Stimulated activated CD4-positive, alpha-beta T cell treated with anti-CD3 and anti-CD28 coated beads, TNF-alpha, amount 100 ng/mL, for 24 hours (primary cell): ENCODE measurements at places on chromosomes 11 and 22.

DNA sequence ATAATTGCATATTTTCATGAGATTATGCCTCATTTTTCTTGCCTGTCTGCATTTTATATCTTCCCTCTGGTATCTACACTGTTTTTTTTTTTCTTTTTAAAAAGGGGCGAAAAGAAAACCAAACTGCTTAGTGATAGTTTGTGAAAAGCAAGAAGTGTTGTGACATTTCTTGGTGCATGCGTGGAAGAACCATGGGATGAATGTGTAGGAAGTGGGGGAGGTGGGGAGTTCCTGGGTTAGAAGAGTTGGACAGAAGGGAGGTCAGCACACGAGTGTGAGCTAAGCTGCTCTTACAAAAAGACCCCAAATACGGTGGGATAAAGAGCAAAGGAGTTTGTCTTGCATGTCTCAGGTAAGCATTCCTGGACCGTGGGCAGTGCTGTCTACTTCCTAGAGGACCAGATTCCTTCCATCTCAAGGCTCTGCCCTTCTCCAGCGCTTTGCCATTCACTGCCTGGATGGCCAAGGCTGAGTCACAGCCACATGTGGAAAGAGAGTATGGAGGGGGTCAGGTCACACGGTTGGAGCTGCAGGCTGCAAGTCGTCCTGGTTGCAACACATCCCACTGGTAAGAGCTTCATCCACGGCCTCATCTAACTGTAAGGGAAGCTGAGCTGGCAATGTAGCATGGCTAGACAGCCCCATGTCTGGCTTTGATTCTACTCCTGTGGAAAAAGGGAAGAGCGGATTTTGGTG, 300.6 kb downstream of the DDX10 start:
- no peak for DNase-seq

- no peak for DNase-seq
Observed at GRCh38 chr11:119052163-119052814, 4.7 kb downstream of the HYOU1 start.

DNA sequence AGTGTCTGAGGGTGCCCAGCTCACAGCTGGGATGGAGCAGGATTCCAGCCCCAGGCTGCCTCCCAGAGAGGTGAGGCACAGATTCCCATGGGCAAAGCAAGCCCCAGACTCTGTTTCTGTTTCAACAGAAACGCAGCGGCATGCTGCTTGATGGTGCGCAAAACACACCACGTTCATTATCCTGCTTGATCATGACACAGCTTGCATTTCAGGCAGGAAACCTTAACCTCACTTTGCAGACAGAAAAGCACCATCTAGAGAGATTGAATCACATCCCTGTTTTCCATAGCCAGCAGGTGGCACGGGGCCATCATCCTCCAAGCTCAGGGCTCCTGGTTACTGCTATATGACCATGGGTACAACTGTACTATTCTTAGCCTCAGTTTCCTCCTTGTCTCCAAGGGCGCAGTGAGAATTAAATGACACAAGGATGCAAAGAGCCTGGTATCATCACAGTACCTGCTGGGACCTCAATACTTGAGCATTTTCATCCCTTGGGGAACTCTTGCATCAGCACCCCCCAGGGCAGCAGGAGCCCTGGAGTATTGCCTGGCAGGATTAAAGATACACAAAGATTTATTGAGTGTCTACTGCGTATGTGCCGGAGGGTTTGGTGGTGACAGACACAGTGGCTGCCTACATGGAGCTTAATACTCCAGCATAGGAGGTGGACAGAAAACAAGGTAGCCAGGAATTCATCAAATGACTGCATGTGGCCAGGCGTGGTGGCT, 110.0 kb downstream of the TP53I11 start:
- DNase-seq: no peak

DNA sequence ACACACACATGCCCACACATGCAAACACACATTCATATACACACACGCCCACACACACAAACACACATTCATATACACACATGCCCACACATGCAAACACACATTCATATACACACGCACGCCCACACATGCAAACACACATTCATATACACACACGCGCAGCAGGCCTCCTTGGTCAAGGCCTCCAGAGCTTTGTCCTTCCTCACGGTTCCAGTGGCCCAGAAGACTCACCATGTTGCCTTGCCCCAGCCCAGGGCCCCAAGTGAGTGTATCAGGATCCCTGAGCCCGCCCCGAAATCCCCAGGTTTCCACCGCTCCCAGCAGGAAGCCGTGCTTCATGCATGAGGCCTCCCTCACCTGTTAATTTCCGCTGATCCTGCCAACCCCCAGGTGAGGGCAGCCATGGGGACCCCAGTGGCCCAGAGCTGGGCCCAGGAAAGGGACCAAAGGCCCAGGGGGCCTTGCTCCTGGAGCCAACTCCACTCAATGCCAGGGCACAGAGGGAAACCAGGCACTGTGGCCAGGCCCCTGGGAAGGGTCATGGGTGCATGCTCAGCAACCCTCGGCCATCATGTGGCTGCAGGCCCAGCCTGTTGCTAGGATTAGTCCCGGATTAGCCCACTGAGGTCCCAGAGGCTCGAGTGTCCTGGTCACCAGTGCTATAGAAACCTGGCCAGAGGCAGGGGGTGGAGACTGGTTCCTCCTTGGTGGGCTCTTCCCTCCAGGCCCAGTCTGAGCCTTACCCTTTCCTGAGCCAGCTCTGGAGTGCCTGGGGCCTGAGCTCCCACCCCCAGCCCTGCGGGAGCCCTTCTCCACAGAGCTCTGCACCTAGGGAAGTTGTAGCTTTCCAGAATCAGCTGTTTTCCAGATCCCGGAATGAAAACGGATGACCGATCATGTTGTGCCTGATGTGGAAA, 34.4 kb downstream of the IGF2 start:
- no peak for DNase-seq

- no peak for DNase-seq
Observed at GRCh38 chr11:72483412-72484186, 49.3 kb upstream of the CLPB start.

- no peak for DNase-seq
Observed at GRCh38 chr11:690738-691633, 4.0 kb downstream of the DEAF1 start.

- no peak for DNase-seq
Observed at GRCh38 chr22:49235463-49236300, 592.0 kb downstream of the BRD1 start.
